ENCODE measurements at places on chromosomes 11 and 22.
A peak's percentile ranks its signal among the peaks of the same experiment; 100 is the strongest.

DNA sequence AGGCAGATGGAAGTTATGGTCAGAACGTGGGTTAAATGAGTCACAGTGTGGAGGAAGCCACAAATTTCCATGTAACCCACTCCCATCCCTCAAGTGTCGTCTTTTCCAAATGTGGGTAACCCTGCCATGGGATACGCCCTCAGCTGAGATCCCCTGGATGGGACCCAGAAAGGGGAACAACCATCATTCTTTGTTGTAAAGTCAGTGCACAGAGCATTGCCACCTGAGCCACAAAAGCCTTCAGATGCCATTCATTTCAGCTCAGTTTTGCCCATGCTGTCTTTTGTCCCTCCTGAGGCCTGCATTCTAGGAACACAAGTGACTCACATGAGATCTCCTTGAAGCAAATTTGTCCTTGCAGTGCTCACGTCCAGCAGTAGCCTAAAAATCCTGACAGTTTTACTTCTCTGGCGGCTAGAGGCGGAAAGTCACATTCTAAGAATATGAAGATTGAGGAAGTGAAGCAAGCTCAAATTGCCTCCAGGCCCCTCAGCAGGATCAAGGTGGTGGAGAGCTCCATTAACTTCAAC is 30.6 kb downstream of the MMP13 start:
- no peak for DNase-seq

GRCh38 chr11:84981301-84981700 is 645.8 kb downstream of the DLG2 start:
- no peak for DNase-seq

- DNase-seq = no peak
Observed at GRCh38 chr11:94825031-94825430, 56.9 kb downstream of the AMOTL1 start.

DNA sequence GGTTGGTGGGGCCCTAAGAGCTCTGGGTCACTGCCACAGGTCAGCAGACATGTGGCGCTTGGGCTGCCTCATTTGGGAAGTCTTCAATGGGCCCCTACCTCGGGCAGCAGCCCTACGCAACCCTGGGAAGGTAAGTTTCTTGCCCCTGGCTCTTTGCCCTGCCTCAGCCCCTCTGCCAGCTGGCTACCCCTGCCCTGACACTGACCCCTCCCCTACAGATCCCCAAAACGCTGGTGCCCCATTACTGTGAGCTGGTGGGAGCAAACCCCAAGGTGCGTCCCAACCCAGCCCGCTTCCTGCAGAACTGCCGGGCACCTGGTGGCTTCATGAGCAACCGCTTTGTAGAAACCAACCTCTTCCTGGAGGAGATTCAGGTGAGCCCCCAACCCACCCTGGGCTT is 1.9 kb downstream of the SCYL1 start:
- DNase-seq = no peak

- DNase-seq = peak; percentile 80
Observed at GRCh38 chr22:25406510-25407210, 157.8 kb upstream of the GRK3 start.

DNA sequence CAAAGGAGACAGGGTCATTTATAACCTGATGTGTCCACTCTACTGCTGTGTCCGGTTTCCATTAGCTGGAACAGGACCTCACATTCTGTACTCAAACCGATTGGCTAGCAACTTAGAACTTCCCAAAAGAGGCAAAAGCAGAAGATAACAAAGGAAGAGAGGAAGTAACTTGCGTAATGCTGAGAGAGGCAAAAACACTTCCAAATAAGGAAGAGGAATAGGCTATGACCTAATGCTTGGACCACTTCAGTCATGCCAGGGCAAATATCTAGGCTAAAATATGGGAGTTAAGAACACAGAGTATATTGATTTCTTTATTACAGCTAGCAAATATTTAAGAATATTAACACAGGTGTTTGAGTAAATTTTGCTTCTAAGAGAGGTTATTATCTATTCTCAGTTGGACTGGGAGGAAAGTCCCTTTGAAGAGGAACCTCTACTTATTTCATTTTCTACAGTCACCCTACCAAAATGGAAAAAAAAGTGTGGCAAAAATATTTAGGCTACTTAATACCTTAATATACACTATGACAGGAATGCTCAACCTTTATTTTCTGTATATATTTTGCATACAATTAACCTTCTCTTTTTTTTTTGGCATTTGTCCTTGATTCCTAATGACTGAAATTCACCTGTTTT is 499.8 kb upstream of the CHORDC1 start:
- DNase-seq = no peak

DNA sequence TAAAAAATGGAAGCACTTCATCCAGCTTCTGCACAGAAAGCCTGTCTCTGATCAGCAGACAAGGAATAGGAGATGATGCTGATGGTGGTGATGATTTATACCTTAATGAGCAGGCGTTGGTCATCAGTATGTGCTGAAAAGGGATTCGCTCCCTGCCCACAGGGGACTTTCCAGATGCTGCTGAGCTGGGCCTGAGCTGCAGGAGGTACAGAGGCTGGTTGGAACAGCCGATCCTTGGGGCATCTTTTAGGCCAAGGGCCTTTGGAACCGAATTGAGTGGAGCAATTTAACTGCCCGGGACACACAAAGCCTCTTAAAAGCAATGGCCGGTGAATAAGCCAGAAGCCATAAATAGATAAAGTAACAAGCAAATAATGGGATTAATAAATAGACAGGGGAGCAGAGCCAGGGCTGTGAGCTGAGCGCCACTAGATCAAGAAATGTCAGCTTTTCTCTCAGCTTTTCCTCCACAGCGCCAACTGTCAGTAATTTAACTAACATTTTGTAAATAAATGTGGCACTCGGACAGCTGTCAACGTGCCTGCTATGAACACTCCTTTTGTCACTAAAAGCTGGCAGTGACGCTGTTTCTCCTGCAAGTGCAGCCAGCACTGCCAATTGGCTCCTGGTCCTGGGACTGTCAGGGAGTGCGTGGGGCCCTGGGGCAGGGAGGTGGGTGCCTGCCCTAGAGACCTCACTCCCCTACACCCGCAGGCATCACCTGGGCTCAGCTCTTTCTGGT is 562.3 kb downstream of the NTM start:
- peak; percentile 79 for DNase-seq

DNA sequence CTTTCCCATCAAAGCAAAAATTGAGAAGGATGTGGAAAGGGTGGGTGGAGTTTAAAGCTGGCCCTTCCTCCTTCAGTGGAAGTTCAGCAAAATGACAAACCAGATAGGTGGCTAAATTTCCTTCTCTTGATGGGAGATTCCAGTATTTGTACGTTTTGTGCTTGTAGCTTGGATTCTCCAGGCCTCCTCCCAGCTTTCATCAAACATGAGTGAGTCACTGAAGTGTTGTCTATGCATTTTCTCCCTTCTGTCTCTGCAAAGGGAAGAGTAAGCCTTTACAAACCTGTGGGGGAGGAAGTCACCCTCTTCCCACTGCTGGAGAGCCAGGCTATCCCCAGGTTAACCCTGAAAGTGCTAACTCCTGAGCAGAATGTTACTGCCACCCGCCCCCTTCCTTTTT is 6.4 kb downstream of the MARK2 start:
- peak; percentile 16 for DNase-seq

- no peak for DNase-seq
Observed at GRCh38 chr11:130241713-130242112, 73.0 kb downstream of the ZBTB44 start.

GRCh38 chr11:73283276-73284000 is 11.3 kb downstream of the P2RY6 start:
- DNase-seq = no peak

DNA sequence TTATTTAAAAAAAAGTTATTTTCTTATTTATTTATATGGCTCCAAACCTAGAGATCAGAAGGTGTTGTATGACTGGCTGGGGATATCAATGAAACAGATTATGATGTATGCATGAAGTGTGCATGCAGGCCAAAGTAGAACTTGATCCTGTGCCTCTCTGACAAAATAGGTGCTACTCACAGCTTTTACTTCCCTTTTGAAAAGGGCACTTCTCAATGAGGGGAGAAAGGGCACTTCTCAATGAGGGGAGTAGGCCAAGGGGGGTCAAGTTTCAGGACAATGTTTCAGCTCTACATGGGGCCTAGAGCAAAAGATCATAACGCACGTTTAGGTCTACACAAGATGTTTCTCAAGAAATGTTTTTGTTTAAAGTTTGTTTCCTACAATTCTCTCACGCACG is 397.5 kb downstream of the ETS1 start:
- DNase-seq = no peak

DNA sequence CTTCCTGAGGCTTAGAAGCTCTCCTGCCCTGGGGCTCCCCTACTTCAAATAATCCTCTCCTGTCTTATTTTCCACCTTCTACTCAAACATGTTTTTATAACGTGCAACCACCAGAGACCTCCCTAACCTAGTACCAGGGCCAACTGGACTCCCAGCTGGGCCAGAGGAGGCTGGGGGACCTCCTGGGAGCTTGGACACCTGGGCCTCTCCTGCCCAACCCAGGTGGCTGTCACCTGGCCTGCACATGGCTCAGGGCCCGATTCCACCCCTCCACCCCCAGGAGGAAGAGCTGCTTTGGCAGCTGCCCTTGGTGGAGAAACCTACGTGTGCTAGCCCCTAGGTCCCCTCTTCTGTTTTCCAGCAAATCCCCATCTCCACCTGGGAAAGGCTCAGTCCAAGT is 105.2 kb downstream of the ABTB2 start:
- DNase-seq = no peak

GRCh38 chr11:126408901-126409619 is 53.6 kb downstream of the ST3GAL4 start:
- DNase-seq = no peak

DNA sequence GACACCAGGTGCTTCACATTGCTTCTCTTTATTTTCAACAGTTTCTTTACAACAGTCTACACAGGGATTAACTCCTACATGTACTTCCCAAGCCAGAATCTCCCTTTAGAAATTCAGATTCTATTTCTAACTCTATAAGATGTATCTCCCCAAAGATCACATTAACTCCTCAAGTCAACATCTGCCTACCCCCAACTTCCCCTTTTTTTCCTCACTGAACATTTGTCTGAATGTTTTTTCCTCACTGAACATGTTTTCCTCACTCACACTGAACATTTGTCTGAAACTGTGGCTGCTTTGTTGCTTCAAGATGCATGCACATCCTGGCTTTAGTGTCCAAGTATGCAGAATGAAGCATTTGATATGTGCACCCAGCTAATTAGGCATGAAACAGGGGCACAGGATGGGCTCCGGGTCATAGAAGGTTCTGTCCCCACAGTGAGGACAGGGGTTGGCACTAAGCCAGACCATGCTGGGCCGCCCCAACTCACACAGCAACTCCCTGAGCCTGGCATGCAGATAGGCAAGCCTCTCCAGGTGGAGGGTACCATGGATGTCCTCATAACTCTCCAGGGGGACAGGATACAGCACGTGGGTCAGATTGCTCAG is 11.3 kb downstream of the PRAME start:
- DNase-seq = no peak

DNA sequence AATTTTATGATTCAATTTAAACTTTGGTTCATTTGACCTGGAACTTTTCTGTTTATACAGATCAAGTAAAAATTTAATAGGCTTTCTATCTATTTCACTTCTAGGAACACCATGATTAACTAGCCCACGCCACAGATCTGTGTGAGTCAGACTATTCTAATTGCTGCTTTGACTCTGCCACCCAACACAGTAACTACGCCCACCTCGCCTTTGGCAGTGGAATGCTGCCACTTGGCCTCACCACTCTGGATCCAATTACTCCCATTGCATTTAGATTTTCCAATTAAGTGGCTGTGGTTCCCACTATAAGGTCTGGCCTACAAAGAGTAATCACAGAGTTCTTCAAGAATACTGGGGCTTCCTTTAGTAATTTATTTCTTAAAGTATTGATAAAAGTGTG is 46.6 kb upstream of the LIN7C start:
- peak; percentile 83 for DNase-seq

GRCh38 chr11:16853859-16854258 is 115.4 kb downstream of the C11orf58 start:
- no peak for DNase-seq

GRCh38 chr22:50027639-50028537 is 15.3 kb upstream of the IL17REL start:
- peak; percentile 28 for DNase-seq

DNA sequence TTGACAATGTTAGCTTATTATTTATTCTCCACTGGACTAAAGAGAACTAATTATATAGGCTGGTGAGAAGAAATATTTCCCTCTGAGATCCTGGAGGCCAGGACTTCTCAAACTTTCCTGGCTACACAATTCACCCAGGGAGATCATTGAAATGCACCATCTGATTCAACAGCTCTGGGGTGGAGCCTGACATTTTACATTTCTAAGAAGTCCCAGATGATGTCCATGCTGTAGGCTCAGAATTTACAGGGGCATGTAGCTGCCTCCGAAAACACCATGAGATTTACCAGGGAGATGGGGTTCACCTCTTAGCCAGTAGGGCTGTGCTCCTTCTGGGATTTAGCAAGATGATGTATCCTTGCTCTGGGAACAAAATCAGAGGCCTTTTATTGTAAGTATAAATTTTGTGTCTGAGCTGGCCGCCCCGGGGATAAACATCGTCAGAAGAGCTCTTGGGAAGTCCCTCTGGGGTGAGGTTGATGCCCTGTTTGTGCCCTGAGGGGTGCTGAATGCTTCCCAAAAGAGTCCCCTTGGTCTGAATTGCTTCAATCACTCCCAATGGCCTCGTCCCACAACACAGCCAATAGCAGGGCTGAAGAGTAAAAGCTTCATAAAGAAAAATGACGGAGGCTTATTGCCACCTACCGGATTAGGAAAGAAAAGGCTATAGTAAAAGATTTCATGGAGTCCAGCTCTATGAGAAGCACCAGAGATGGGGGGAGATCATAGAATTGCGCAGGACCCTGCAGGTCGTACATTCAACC is 33.4 kb upstream of the API5 start:
- peak; percentile 19 for DNase-seq

- no peak for DNase-seq
Observed at GRCh38 chr11:114483929-114484328, 44.7 kb downstream of the REXO2 start.

DNA sequence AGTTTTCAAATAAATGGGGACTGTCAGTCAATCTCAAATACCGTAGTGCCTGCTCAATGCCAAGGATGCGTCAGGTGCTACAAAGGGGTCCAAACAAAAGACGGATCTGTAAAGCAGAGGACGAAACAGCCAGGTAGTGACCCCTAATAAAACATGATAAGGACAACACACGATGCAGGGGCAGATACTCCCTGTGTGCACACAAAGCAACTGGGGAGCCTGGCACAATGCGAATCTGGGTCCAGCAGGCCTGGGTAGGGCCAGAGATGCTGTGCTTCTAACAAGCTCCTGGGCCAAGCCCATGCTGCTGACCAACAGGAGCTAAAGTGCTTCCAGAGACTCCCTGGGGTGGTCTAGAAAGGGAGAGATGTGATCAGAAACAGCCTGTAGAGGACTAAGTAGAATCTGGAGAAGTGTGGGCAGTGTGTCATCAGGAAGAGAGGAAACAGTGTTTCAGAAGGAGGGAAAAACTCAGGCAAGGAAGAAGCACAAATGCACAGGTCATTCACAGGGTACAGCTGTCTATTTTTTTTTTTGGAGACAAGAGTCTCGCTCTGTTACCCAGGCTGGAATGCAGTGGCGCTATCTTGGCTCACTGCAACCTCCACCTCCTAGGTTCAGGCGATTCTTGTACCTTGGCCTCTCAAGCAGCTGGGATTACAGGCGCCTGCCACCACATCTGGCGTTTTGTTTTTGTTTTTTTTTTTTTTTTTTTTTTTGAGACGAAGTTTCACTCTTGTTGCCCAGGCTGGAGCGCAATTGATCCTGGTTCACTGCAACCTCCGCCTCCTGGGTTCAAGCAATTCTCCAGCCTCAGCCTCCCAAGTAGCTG is 74.5 kb downstream of the MICAL3 start:
- no peak for DNase-seq

- peak; percentile 87 for DNase-seq
Observed at GRCh38 chr22:38114484-38115398, 4.3 kb upstream of the BAIAP2L2 start.

- peak; percentile 77 for DNase-seq
Observed at GRCh38 chr11:96045622-96046456, 121.9 kb upstream of the MTMR2 start.
